Esophagus squamous epithelium (tissue), 5 donors: ENCODE measurements at places on chromosomes 16 and 17.

- DNase-seq = no peak
These were observed 254.6 kb downstream of the HS3ST3A1 start for GRCh38 chr17:13346996-13347762.

DNA sequence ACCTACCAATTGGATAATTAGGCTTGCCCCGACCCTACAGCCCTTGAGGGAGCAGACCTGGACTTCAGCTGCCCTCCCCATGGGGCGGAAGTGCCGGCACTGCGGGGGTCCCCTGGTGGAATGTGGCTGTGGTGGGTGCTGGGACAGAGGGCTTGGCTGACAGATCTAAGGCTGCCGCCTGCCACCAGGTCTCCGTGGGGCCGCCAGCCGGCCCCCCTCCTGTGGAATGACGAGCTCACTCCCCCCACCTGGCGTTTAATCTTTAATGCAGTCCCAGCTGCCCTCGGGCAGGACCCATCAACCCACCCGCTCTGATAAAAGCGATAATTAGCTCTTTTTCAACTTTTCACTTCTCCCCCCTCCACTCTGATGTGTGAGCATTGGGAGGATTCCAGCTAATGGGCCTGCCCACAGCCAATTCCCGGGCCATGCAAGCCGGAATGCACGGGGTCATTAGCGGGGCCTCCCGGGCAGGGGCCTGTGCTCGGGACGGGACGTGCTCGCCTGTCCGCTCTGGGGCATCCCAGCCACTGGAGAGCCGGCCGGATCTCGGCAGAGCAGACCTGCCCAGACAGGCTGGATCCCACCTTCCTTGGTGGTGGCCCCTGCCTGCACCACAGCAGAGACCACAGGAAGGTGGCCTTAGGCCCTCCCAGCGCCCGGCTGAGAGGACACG is 28.3 kb upstream of the GOSR2 start:
- no peak for DNase-seq

- DNase-seq = no peak
These were observed 3.5 kb upstream of the PKMYT1 start for GRCh38 chr16:2983706-2984136.

DNA sequence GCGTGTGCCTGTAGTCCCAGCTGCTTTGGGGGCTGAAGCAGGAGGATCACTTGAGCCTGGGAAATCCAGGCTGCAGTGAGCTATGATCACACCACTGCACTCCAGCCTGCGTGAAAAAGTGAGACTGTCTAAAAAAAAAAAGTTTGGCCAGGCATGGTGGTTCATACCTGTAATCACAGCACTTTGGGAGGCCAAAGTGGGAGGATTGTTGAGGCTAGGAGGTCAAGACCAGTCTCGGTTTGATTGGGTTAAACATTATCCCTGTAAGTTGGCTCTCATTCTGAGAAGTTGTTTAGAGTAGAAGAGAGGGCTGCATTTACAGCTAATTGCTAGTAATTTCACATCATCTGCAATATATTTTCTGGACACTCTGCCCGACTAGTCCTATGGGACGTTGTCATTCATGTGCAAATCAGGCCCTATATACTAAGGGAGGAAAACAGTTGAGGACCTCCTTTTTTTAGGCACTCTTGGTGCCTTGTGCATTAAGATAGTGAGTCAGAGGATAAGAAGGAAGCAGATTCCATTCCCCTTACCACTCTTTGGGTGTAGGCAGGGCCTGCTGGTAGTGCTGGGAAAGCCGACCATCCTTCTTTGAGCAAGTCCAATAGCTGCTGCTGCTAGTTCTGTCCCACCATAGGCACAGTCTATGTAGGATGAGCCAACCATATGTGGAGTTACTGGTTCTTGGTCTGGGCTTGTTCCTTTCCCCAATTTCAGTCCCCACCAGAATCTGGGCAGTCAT is 18.7 kb downstream of the HMOX2 start:
- DNase-seq = no peak

- DNase-seq = no peak
These were observed 15.1 kb downstream of the FOXJ1 start for GRCh38 chr17:76125922-76126321.
